ENCODE measurements at places on chromosomes 13 and 19.

DNA sequence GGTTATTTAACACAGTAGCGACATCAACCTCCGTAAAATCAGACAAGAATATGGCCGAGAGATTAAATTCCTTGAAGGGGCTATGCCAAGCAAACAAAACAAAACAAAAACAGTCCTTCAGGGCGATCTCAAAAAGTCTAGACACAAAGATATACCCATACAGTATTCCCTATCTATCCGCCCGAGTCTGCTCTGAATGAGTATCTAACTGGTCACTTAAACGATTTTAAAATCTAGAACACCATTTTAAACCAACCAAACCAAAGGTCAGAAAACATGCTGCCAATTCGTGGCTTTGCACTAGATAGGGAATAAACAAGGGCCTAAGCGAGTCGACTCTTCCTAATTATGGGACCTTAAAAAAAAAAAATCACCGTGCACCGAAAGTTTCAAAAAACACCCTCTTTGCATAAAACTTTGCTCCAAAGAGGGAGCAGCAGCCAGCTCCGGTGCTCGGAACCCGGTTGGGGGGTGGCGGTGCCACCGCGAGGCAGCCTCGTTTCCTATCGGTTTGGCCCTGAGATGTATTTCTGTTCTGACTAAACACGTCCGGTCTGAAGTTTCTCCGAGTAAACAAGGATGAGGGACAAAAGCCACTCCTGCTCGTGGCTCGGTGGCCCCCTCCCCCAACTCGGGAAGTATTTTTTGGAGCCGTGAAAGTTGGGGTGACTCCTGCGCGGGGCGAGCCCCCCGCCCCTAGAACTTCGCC, 1.8 kb downstream of the HMGB1 start:
- peak; percentile 21 for DNase-seq

DNA sequence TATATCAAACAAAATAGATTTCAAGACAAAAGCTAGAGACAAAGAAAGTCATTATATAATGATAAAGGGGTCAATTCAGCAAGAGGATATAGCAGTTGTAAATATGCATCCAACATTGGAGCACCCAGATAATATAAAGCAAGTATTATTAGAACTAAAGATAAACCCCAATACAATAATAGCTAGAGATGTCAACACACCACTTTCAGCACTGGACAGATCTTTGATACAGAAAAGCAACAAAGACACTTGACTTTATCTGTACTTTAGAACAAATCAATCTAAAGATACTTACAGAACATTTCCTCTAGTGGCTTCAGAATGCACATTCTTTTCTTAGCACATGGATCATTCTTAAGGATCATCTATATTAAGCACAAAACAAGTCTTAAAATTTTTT, 59.1 kb upstream of the TEX29 start:
- no peak for DNase-seq

- peak; percentile 38 for DNase-seq
Observed at GRCh38 chr19:3987619-3988371, 2.5 kb upstream of the EEF2 start.

DNA sequence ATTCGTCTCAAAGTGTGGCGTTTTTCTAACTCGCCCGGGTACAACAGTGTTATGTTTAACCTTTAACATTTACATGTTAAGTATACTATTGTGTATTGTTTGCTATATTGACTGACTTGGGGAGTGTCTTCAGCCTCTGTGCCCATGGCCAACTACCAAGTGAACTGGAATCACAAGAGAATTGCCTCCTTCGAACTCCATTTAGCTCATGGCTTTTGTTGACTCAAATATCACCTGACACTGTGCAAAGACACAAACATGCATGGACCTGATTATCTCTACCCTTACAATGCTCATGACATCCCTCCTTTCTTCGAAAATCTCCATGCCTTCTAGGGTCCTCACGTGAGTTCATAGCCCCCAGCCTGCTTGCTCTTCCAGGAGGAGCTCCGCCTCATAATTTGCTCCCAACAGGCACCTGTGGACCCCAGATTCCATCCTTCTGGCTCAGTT, 704 bp downstream of the ZNF814 start:
- no peak for DNase-seq

GRCh38 chr19:38557205-38557799, 60.5 kb downstream of the MAP4K1 start:
- no peak for DNase-seq

- DNase-seq = no peak
Observed at GRCh38 chr13:78659450-78659730, 435 bp upstream of the OBI1 start.

GRCh38 chr19:38635483-38636399, 11.7 kb upstream of the ACTN4 start:
- DNase-seq = no peak

DNA sequence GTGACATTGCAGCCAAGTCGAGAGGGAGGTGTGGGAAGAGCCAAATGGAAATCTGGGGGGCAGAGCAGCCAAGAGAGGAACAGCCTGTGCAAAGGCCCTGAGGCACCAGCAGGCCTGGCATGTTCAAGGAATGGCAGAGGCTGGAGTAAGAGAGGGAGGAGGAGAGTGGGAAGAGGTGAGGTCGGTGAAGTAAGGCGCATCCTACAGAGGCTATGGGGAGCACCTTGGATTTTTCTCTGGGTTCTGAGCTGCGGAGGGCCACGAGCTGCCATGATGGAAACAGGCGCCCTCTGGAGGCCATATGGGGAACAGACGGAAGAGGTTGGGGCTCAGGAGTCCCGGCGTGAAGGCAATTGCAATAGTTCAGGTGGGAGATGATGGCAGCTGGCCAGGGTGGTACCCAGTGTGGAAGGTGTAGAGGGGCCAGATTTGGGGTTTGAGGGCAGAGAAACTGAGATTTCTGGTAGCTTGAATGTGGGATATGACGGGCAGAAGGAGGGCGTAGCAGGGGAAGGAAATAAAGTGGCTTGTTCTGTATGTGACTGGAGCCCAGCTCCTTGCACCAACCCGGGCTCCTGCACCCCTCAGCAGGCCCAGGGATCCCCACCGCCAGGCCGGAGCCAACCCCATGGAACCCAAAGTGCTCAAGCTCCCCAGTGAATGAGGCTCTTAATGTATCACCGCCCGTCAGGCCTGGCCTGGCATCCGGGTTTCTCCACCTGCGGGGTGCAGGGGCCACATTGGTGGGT, 20.5 kb upstream of the STRN4 start:
- no peak for DNase-seq

- DNase-seq = no peak
Observed at GRCh38 chr13:42615691-42616090, 41.7 kb downstream of the TNFSF11 start.

GRCh38 chr13:85381082-85381481, 418.1 kb downstream of the SLITRK6 start:
- DNase-seq = no peak

DNA sequence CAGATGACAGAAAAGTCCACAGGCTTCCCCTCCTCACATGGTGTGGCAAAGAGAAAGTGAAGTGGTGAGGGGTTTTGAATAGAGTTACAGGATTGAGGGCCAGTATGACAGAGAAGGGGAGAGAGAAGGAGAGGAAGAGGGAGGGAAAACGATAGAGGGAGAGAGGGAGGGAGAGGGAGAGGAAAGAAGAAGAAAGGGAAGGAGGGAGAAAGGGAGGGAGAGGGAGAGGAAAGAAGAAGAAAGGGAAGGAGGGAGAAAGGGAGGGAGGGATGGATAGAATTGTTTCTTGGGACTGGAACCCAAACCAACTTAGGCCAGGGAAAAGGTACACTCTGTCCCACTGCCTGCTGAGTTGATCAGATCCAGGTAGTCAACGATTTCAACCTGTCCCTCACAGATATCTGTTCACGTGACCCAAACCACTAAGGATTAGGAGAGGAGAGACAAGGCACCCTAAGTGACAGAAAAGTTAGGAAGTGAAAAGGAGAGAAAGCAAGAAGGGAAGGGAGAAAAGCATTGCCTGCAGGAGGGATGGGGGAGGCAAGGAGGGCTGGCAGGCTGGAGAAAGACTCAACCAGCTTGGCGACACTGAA, 8.1 kb upstream of the IGFL3 start:
- DNase-seq = no peak

DNA sequence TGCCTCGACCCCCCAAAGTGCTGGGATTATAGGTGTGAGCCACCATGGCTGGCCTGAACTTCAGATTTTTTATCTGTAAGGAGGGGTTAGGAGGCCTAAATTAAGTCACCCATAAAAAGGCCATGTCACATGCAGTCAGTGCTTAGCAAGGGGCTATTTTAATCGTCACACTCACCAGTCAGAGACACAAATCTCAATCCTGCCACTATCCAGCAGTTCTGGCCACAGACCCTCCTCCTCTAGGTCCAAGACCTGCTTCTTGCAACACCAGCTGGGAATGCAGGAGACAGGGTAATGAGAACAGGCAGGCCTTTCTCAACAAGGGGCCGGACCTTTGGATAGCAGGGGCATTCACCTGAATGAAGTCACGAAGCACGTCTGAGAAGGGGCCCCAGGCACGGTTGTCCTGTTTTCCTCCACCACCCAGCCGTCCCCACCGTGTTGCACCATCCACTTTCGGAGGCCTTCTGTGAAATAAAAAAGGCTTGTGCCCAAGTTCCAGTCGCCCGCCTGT, 1.4 kb downstream of the FBXO27 start:
- DNase-seq = no peak

DNA sequence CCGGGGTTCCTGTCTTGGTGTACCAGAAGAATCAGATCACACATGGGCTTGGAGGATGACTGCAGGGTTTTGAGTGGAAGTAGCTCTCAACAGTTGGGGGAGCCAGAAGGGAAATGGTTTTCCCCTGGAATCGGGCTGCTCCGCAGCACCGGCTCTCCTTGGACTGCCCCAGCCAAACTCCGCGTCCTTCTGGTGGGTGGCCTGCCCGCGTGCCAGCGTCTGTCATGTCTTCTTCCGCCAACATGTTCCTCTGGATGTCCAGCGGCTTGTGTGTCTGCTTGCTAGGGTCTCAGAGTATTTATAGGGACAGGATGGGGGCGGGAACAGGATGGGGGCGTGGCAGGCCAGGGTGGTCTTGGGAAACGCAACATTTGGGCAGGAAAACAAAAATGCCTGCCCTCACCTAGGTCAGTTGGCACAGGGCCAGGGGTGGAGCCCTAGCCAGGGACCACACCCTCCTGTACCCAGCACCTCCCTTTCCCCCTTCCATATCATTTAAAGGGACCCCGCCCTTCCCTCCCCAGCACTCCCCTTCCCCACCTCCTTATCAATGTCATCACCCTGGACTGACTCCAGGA, 1.3 kb upstream of the ZNF30 start:
- DNase-seq = no peak

DNA sequence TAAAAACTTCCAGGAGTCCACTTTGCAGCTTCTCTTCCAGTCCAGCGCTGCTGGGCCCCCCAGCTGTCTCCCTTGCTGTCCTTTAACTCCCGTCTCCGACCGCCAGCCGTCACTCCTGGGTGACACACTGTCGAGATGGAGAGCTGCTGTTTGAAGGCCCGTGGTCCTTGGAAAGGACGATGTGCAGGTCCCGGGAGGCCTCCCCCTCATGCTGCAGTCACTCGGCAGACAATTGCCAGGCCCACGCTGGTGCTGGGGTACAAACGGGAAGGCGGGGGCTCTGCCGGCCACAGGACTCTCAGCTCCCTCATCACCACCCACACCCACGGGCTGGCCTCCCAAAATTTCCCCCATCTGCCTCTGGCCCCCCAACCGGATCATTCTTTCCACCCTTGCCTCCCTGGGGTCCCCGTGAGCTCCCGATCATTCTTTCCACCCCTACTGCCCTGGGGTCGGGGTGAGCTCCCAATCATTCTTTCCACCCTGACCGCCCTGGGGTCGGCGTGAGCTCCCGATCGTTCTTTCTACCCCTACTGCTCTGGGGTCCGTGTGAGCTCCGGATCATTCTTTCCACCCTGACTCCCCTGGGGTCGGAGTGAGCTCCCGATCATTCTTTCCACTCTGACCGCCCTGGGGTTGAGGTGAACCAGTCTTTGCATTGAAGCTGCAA, 16.0 kb upstream of the ZNF554 start:
- no peak for DNase-seq

DNA sequence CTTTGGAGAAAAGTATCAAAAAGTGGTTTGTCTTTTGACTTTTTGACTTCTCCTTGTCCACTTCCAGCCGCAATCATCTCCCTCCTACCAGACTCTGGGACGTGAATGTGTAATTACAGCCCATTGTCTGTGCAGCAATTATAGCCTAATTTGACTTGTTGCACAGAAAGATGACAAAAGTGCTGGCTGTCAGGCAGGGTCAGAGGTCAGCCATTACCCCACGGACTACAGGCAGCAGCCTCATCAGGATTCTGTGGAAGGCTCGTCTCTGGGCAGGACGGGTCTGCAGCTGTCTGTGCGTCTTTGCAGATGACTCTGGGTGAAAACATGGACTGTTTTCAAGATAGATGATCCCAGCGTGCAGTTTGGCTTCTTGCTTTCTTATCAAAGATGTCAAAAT, 102.2 kb upstream of the EDNRB start:
- no peak for DNase-seq

GRCh38 chr13:41018602-41018948, 541 bp downstream of the ELF1 start:
- no peak for DNase-seq

DNA sequence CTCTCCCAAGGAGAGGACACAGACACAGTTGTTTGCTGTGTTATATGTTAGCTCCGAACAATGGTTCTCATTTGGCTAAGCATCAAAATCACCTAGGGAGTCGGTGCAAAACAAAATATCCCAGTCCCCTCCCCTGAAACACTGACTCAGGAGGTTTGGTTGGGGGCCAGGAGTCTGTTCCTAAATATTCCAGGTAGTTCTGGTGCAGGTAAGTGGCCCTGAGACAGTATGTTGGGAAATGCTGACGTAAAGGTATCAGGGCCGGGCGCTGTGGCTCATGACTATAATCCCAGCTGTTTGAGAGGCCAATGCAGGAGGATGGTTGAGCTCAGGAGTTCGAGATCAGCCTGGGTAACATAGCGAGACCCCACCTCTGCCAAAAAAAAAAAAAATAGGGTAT, 2.3 kb upstream of the MAP2K7 start:
- no peak for DNase-seq

GRCh38 chr13:31043957-31044356, 111.5 kb downstream of the TEX26 start:
- no peak for DNase-seq

- DNase-seq = peak; percentile 14
Observed at GRCh38 chr13:67119481-67119894, 110.6 kb downstream of the PCDH9 start.

GRCh38 chr13:93851236-93851635, 624.6 kb downstream of the GPC6 start:
- no peak for DNase-seq

- DNase-seq = no peak
Observed at GRCh38 chr13:48163061-48163460, 68.2 kb upstream of the MED4 start.

- DNase-seq = no peak
Observed at GRCh38 chr13:57438072-57438471, 193.5 kb upstream of the PCDH17 start.
